Glomerular endothelial cell (primary cell): ENCODE measurements at places on chromosomes 16 and 17.
A peak's percentile ranks its signal among the peaks of the same experiment; 100 is the strongest.

GRCh38 chr17:45689451-45689850 lies 94.7 kb upstream of the CRHR1 start:
- DNase-seq = no peak

- DNase-seq = no peak
These were observed 20.7 kb downstream of the DNAH9 start for GRCh38 chr17:11618861-11619566.

DNA sequence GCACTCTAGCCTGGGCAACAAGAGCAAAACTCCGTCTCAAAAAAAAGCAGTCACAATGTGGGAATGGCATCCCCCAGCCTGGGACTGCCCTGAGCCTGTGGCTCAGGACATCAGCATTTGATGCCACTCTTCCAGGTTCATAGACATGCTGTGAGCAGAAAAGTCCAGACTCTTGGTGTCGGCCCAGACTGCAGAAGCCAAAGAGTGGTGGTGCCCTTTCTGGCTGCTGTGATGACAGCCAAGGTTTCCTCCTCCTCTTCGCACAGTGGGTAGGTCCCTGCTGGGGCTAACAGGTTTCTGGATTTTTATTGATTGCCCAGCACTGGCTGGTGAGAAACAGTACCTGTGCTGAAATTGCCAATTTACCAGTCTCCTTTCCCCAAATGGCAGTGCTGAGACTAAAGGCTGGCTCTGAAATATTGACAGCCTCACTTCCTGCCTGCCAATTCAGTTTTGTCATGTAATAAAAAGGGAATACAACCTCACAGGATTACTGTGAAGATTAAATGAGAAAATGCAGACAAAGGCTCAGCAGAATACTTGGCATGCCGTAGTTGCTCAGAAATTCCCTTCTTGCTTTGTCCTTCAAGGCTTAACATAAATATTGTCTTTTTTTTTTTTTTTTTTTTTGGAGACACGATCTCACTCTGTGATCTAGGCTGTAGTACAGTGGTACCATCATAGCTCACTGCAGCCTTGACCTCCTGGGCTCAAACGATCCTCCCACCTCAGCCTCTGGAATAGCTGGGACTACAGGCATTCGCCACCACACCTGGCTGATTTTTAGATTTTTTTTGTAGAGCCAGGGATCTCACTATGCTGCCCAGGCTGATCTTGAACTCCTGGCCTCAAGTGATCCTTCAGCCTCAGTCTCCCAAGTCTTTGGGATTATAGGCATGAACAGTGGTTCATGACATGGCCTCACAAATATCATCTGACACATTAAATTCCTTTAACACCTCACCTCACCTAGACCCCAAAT lies 15.5 kb upstream of the UBE2G1 start:
- no peak for DNase-seq

GRCh38 chr16:20781697-20782096 lies 17.9 kb downstream of the ACSM3 start:
- no peak for DNase-seq

DNA sequence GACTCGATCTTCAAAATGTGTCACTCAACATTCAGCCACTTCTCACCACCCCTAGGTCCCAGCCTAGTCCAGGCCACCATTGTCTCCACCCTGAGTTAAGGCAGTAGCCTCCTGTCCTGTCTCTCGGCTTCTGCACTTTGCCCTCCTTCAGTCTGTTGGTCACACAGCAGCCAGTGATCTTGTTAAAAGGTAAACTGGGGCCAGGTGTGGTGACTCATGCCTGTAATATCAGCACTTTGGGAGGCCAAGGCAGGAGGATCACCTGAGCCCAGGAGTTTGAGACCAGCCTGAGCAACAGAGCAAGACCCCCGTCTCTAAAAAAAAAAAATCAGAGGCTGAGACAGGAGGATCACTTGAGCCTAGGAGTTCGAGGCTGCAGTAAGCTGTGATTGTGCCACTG lies 25.8 kb downstream of the WWP2 start:
- no peak for DNase-seq

- DNase-seq = no peak
These were observed 64.5 kb downstream of the TANGO6 start for GRCh38 chr16:68907781-68908181.

DNA sequence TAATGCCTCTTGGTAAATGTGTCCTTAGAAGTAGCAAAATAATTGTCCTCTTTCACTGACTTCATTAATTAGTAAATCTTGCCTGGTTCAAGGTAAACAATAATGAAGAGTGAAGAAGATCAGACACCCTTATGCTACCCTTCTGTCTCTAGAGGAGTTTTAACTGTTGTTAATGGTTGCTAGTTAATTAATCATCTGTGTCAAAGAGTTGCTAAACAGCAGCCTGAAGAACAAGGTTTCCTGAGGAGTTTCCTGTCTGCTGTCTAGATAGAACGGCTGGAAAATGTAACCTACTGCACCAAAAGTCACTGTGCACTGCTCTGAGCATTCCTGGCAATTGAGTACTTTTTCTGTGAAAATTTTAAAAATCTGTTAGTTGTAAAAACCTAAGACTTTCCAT lies 131.3 kb downstream of the NLK start:
- peak; percentile 44 for DNase-seq

DNA sequence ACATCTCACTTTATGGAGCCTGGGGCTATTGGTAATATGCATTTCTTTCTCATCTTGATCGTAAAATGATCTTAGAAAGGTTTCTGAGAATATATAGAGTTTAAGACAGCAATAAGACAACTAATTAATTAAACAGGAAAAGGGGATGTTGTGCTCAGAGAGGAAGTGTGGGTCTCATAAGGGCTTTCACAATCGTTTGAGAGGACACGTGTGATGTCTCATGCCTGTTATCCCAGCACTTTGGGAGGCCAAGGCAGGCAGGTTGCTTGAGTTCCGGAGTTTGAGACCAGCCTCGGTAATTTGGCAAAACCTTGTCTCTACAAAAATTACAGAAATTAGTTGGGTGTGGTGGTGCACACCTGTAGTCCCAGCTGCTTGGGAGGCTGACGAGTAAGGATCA lies 295.6 kb downstream of the WWOX start:
- DNase-seq = no peak

DNA sequence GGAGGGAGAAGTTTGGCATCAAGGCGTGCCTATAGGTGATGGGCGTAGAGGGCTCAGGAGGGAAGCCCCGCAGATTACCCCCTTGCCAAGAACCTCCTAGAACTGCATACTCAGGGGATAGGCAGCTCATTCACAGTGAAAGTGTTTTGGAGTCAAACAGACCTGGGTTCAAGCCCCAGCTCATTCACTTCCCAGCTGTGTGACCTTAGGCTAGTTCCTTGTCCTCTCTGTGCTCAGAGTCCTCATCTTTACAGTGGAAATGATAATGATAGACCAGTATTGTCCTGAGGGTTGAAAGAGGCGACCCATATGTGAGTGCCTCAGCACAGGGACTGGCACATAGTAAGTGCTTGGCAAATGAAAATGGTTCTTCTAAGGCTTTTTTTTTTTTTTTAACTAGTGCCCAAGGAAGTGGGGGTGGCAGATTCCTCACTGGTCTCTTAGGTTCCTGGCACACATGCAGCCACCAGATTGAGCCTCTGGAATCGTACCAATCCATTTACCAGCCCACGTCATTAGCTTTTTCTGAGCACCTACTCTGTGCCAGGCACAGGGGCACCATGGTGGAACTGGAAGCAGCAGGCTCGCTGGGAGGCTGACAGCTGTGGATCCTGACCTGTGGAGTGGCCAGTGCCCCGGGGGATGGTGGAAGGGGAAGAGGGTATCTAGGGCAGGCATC lies 75.8 kb downstream of the SREBF1 start:
- DNase-seq = no peak

DNA sequence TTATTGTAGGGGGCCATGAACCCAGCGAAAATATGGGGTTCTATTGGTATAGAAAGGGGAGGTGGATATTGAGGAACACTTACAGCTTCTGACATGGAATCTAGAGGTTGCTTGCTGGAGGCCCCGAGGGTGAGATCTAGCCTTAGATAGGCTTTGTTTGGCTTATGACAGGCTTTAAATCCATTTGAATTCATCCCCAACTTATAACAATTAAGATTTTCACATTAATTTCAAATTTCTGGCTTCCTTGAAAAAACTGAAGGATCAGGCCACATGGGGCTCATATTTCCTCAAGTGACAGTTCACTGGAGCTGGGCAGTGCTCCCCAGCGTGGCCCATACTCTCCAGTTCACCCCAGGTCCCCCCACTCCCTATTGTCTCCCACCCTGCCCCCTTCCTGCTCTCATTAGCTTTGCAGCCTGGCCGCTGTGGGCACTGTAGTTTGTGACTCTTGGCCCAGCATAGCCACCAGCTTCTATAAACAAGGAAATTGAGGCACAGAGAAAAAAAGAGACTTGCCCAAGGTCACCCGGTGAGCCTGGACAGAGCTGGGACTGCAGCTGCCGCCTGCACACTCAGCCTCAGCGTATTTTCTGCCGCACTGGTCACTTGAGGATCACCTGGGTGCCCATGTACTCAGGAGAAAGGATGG lies 19.8 kb upstream of the ADGRG1 start:
- DNase-seq = no peak

DNA sequence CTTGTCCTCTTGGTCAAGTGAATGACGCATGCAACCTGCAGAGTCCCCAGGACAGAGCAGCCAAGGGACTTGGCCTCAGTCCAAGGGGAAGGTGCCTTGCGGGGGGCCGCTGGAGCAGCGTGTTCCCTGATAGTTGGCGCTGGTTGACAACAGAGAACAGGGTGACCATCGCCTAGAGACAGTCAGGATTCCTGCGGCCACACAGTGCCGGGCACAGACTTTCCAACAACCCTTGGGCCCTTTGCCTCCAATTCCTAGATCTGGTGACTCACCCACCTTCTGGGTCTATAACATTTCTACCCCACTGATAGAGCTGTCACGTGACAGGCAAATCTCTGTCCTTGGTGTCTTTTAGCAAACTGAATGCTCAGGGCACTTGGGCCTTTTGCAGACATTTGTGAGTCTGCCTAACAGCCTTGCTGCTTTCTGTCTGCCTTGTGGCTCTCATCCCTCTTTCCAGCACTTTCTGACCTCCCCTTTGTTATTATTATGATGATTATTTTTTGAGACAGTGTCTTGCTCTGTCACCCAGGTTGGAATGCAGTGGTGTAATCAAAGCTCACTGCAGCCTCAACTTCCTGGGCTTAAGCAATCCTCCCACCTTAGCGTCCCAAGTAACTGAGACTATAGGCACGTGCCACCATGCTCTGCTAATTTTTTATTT lies 11.9 kb upstream of the TEDC2 start:
- no peak for DNase-seq

- no peak for DNase-seq
These were observed 29.9 kb downstream of the TRAF4 start for GRCh38 chr17:28773736-28774135.

- no peak for DNase-seq
These were observed 54.8 kb upstream of the BCAR1 start for GRCh38 chr16:75306099-75306762.

DNA sequence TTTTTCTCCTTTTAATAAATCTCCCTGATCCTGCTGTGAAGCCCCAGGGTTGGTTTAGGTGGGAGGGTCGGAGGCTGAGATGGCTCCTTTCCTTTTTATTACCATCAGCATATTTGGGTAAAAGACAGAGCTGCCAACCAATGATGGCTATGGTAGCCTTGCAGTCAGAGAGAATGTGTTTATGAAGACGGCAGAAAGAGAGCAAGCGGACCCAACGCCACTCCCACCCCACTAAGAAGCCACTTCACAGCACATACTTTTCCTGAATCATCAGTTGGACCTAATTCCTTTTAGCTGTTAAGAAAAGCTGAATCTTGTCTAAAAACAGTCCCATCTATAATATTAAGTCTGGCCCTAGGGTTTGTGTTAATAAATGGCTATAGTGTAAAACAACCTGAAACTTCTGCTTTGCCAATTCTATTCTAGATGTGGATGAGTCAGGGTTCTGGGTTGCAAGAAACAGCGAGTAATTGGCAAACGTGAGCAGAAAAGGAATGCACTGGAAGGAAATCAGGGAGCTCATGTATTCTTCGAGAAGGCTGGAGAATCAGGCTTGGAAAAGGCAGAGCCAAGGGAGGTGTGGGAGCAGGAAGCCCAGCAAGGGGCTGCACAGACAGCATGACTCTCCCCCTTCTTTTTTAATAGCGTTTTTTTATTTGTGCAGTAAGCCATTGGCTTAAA lies 34.0 kb upstream of the PRKCA start:
- no peak for DNase-seq

DNA sequence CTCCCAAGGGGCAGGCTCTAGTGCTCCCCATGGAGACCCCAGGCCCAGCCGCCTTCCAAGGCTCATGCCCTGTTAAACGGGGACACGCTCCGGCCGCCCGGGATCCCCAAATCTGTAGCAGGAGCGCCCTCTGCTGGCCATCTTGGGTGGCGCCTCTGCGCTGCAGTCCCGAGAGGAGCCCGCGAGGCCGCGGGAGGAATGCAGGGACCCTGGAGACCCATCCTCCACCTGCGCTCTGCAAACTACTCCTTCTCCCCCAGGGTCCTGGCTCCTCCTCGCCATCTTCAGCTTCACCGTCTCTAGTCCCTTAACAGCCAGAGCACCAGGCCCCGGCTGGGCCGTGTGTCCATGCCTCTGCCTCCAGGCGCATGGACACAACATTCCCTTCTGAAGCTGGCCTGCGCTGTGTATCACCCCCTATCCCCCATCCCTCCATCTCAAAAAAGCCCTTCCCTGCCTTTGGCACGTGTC lies 23.6 kb upstream of the KRT17 start:
- no peak for DNase-seq

DNA sequence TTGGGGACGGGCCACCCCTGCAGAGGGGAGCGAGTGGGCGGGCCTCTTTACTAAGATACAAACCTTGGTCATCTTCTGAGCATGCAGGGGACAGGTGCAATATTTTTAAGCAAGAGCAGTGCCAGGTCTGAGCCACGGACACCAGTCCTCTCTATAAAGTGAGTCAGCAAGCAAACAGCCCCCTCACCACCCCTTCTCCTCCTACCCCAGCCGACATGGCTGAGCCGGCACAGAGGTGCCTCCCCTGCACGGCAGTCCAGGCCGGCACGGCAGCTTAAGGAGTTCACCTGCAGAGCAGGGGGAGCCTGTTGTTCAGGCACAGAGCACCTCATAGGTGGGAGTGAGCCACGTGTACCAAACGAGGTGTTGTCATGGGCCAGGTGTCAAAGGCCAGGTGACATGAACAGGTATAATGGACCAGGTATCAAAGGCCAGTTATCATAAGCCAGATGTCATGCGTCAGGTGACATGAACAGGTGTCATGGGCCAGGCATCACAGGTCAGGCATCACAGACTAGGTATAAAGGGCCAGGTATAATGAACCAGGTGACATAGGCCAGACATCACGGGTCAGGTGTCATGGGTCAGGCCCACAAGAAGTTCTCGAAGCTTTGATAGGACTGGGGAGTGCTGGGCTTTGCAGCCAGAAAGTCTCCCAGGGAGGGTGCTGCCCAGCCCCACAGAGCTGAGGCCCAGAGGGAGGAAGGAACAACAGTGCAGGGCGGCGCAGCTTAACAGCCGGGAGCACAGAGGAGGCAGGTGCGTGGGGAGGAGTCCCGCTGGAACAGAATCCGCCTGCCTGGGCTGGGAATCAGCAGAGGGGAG lies 42.6 kb upstream of the ZNF469 start:
- DNase-seq = no peak
